ENCODE measurements at places on chromosomes 6 and 20. TPM values are rescaled to one million over a fixed set of nuclear protein-coding genes. Genes with fewer than 3 reads are reported as not detected.

GRCh38 chr6:11445146-11445545 is 92.4 kb upstream of the TMEM170B start:
- no peak for DNase-seq

DNA sequence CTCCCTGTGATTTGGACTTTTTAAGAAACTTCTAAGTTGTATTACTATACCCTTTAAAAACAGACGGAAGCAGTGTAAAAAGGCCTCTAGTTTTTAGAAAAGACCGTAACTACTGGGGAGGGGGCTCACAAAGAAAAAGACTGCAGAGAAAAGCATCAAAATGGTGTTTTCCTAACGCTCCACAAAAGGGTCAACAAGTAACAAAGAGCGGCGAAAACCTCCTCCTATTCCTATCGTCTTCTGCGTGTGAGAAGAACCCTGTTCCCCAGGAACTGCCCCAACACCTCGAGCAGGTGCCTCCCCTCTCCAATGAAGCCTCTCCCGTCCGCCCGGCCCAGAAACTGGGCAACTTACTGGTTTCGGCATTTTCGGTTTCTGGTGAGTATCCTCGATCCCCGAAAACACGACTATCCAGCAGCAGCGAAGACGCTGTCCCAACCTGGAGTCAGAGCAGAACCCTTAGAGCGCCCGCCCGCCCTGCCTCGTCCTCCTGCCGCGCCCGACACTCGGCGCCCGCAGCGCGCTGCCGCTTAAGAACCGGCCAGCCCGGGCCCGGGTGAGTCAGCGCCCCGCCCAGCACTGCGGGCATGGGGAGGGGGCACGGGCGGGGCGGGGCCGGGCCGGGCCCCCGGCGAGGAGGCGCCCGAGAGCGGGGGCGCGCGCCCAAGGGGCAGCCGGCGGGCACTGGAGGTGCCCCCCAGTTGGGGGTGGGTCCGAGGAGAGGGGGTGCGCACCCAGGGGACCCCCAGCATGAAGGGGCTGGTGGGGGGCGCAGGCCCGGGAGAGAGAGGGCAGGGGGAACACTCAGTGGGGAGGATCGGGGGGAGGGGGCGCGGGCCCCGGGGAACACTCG is 1.2 kb downstream of the EZR start:
- DNase-seq: peak; percentile 61

The WDR46 gene
- total RNA-seq: 78.6 TPM

GRCh38 chr20:46870041-46870440 is 24.6 kb upstream of the EYA2 start:
- no peak for DNase-seq

The SGK2 gene
- total RNA-seq: 1.2 TPM

DNA sequence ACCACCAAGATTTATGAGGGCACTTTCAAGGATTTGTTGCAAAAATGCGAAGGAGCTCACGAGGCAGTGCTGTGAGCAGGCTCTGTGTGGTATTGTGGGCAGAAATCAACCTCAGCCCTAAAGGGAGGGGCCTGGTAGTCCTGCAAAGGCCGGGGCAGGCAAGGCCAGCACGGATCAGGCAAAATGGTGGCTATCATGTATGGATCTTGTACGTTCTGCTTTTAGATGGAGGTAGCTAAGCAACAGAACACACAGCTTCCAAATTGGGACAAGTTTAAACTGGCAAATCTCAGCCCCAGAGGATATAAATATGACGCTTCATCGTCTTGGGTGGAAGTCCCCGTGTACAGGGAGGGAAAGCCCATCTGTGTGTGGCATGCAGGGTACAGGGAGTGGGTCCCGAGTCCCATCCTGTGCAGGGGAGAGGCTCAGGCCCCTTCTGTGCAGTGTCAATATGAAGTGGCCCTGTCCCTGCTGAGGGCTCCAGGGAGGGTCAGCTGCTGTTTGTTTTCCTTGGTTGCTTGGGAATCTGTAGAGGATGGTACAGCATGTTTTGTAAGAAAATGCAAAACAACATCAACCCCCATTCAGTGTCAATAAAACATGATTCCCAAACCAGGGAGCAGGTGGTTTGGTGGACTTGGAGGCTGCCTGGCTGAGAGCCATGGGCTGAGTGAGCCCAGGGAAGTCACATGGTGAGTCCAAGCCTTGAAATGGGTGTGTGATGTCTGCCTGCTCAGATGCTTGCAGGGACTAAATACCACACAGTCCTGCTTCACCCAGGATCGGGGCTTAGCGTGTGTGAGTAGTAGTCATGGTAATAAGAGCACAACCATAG is 113.0 kb downstream of the SYCP2 start:
- peak; percentile 63 for DNase-seq

The LZTS3 gene
- 28.2 TPM for total RNA-seq

DNA sequence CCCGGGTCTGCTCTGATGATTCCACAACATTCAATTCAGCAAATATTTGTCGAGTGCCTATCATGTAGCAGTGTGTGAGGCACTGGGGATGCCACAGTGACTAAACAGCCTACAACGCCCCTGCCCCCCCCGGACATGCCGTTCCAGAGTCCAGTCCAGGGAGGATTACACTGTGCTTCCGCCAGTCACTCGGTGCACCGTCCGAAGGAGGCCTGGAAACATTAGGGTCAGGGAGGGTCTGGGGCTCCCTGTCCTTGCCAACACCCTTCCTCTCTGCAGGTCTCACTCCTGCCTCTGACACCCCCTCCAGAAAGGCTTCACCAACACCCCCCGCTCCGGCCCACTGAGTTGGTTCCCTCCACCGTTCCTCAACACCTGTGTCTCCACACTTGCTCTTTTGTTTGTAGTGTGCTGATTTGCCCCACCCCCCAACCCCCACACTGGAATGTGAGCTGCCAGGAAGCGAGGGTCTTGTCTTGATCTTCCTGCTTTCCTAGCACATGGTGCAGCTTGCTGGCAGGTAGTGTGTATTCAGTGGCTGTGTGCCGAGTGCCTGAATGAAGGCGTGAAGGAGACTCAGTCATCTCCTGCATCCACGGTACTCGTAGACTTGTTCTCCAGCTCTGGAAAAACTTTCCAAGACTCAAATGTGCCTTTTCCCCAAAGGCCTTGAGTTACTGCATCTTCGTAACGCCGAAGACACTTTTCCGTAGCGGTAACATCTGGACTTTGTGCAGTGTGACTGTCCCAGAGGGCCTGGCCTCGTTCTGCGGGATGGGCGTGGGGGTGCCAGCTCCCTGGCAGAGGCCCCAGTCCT is 150.4 kb downstream of the ZDHHC14 start:
- no peak for DNase-seq

DNA sequence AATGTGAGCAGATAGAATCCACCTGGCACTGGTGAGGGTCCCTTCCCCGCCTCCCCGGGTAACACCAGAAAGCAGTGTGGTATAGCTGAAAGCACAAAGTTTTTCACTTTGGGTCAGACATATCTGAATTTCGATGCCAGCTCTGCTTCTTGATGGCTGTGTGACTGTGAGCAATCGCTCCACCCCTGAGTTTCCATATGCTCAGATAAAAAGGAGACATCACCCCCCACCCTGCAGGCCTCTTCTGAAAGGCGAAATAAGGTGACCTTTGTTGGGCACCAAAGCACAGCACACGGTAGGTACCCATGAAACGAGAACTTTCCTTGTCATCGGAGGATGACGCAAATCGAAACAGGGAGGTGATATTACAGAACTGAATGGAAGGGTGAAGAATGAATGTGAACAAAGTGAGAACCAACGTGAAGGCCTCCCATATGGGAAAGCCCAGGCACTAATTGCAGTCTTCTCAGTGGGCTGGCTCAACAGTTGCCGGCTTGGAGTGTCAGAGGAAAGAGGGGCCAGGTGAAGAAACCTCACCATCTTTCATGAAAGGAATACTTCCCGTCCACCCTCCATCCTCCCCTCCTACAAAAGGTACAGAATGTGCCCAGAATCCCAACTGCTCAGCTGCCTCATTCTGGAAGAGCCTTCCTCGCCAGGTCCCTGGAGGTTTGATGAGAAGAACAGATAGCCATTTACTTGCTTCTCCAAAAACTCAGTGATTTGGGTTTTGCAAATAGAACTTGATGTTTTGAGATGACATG is 61.8 kb downstream of the NFATC2 start:
- no peak for DNase-seq

- no peak for DNase-seq
These were observed 160.8 kb upstream of the PHACTR1 start for GRCh38 chr6:12555781-12556180.

DNA sequence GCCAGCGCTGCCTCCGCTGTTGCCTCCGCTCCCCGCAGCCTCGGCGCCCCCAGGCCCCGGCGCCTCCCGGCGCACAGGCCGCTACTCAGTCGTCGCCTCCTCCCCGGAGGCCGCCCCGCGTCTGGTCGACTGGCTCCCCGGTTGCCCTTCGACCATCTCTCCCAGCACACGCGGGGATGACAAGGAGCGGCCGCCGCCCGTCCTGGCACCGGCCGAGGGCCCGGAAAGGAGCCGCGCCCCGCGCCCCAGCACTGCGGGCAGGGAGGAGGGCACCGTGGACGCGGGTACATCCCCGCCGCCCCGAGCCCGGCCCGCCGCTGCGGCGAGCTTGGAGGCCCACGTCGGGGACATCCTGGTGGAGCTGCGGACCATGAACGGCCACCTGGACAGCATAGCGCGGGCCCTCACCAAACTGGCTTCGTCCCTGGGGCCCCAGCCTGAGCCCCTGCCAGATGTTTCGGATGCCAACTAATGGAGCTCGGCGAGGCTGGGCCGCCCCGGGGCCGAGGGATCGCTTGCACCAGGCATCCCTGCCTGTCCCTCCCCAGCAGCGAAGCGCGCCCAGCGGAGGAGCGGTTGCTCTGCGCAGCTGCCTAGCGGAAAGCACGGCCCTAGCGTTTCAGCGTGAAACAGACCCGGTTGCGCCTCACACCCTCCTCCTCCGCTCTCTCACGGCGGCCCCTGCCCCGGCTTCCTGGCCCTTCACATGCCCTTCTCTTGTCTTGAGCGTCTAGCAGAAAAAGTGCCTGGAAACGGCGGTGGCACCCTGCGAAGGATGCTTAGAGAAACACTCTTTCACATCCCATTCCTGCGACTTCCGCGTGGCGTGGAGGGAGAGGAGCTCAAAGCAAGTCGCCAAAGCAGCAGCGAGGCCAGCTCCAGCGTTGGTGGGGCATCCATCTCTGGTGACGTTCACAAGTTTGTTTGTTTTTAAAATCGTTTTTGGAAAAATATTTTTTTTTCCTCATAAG is 285.8 kb upstream of the SUPT3H start:
- DNase-seq: no peak

DNA sequence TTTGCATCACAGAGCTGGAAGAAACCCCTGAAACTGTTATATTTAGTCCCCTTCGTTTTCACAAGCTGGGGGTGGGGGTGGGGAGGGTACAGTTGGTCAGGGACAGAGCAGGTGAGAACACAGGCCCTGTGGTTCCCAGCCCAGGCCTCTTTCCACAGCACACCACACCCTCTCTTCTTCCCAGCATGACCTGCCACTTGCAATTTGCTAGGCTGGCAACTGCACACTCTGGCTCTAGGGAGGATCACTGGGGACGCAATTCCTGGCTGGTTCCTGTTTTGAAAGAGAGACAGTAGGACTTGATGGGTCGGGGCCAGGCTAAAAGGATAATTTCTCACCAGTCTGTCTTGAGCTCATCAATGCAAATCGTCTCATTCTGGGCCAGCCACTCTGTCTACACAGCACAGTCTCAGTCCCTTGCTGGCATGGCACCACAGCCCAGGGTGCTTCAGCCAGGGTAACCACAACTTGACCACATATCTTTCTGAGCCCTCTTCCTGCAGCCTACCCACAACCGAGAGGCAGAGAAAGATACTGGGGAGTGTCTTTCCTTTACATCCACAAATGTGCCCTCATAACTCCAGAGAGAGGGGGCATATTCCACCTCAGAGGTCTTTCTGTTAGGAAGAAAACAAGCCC is 41.7 kb upstream of the EMILIN3 start:
- no peak for DNase-seq

The RAB44 gene
- 0.87 TPM for total RNA-seq

All from tibial nerve (tissue), 4 donors.